ENCODE measurements at places on chromosomes 5 and 9.
A peak's percentile ranks its signal among the peaks of the same experiment; 100 is the strongest.

- DNase-seq = no peak
These were observed 4.2 kb upstream of the NFIL3 start for GRCh38 chr9:91427873-91428272.

DNA sequence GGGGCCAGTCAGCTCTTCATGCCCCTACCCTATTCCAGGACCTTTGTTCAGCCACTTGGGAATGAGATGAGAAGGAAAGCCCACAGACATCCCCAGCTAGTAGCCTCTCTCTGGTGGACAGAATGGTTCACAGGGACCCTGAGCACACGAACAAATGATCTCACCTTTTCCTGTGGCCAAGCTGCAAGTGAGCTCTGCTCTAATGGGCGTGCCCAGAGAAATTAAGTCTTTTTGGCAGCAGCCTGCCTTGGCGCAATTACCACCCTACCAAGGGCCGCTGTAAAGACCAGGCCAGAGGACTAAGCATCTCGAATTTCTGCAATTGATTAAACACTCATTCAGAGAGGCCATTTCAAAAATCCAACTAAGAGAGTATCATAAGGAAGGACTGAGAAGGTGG, 56.0 kb downstream of the WHRN start:
- no peak for DNase-seq

DNA sequence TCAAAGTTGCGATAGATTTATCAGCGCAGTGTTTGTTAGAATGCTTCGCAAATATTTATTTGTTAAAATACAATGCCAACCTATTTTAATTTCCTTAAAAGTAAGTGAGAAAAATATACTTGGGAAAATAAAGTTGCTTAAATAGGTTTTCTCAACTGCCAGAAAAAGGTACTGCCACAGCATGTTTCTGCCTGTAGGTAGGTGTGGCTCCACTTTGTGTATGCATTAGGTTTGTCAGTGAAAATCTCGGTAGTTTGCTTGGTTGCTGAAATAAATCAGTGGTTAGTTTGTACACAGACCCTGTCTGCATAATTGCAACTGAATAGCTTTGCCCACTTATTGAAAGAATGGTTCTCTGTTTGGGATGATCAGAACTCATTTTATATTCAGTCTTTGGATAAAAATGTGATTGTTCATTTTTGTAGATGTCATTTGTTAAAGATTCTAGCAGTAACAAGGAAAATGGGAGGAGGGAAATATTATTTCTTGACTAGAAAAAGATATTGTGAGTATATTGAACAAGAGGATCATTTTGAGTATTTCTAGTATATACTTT, 25.7 kb downstream of the C9orf85 start:
- DNase-seq = peak; percentile 57

- no peak for DNase-seq
These were observed 7.6 kb downstream of the LMX1B start for GRCh38 chr9:126621061-126621918.

DNA sequence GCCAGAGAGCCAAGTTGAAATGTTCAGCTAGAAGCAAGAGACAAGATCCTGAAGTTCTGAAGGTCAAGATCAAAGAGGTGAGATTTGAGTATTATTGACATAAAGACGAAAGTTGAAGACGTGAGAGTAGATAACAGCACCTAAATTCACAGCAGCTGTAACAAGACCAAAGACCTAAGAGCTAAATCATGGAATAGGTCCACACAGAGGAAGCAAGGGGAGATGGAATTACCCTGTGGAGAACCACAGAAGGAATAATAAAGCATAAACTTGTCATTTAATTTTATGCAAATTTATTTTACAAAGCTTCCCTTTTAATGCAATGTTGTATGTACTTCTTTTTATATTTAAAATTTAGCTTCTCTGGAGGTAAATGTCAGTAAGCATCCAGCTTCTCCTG, 523.7 kb downstream of the NR2F1-AS1 start:
- no peak for DNase-seq

DNA sequence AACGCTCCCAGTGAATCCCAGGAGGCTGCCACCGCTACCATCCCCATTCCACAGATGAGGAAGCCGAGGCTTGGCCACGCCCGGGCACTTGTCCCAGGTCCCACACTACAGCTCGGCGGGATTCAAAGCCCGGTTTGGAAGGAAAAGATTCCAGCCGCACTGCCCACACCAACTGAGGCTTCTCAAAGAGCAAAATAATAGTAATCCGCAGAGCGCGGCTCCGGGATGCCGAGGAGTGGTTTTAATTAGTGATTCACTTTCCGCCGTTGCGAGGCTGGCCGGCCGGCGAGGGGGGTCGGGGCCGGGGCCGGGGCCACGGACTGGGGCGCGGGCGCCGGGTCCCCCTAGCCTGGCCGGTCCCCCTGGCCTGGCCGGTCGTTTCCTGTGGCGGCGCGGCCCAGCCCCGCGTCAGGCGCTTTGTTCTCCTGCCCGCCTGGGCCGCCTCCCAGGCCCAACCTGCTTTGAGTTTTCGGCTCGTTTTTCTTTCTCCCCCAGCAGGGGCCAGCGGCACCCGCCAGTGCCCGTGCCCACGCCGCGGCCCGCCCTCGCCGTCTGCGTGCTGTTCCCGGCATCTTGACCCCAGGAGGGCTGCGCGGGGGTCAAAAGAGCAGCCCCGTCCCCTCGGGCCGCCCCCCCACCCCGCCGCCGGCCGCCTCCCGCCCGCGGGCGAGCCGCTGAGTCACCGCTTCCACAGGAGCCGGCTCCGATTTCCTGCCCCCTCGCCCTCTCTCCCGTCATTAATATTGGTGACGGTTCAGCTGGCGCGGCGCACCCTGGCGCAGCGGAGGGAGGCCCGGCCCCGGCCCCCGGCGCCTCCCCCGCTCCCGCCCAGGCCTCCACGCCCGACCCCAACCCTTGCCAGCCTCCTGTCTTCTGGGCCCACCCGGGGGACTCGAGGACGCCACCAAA, 31.2 kb downstream of the FGF18 start:
- no peak for DNase-seq

- DNase-seq = no peak
These were observed 112.5 kb upstream of the LARP1 start for GRCh38 chr5:154642499-154643245.

- DNase-seq = no peak
These were observed 278.3 kb downstream of the PDE4D start for GRCh38 chr5:59615272-59615671.

- no peak for DNase-seq
These were observed 1.1 kb upstream of the CMBL start for GRCh38 chr5:10308844-10309243.

DNA sequence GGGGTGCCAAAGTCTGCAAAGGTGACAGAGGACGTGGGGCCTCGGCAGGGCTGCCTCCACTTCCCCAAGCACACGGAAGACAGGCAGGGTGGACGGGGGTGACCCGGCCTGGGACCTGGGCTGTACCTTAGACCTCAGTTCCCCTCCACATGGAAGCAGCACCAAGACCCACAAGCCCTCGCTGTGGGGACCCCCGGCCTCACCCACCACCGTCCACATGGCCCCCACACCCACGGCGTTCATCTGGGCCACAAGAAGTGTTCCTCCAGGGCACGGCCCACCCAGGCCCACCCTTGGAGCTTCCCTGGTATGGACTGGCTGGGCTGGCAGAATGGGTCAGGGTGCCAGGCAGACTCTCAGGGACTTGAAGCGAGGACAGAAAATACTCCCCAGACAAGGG, 45.8 kb upstream of the NKD2 start:
- DNase-seq = no peak

- no peak for DNase-seq
These were observed 27.0 kb upstream of the CDKN2AIPNL start for GRCh38 chr5:134438721-134439123.

DNA sequence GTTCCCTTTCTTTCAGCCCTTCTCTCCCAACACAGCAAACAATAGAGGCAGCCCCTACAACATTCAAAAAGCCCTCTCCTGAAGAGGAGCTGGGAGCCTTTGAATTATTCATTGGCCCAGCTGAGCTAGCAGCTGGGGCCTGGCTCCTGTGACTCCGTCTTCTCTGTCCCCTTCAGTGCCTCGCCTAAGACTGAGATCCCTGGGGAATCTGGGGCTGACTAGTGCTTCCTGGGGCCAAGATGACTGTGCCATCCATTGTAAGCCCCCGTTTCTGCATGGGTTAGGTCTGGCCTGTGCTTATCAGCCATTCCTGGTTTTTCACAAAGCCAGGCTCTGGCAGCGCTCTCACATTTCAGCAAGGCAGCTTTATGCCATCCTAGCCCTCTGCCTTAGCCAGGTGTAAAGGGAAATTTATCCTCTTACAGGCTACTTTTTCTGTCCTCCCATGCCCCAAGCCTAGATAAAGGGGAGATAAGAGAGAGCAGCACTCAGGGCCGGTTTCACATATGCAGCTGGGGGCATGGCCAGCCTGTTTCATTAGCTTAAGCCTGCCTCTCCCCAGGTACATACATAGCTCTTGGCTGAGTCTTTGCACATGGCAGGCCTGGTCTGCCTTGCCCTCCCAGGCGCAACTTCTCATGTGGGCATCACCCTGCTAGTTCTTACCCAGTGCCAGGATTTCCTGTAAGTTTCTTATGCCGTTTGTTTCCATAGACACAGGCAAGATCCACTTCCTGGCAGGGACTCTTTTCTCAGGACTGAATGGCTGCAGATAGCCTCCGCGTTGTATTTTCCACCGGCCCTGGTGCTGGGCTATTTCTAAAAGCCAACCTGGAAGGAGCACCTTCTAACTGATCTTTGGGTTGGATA, 15.8 kb downstream of the PTPA start:
- DNase-seq = no peak

GRCh38 chr9:4382722-4383317, 83.0 kb upstream of the GLIS3 start:
- DNase-seq = peak; percentile 32

GRCh38 chr9:36517131-36517530, 55.6 kb upstream of the MELK start:
- no peak for DNase-seq

GRCh38 chr9:127525401-127526188, 74.3 kb downstream of the LRSAM1 start:
- no peak for DNase-seq

DNA sequence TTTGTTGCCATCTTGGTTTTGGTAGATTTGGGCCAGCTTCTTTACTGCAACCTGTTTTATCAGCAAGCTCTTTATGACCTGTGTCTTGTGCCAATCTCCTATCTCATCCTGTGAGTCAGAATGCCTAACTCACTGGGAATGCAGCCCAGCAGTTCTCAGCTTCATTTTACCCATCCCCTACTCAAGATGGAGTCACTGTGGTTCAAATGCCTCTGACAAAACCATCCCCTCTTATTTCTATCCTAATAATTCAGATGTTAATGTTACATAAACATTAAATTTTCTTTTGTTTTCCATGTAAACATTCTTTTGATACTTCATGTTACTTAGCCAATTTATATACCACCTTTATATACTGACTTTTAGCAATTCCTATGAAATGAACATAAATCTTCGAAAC, 746.3 kb downstream of the CDH18 start:
- DNase-seq = no peak

DNA sequence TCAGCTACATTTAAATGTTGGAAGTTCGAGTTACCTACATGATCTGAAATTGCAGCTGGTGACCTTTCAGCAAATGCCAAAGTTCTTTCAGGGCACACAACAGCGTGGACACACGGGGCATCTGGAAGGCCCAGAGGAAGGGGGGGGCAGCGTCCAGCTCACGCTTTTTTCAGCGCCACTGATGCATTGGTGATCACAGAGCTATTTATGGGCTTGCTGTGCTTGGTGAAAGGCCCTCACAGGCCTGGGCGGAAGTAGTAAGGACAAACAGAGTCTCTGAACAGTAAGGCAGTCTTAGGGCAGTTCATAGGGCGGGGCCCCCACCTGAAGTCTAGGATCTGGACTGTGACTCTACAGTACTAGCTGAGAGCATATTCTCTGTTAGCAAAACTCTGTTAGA, 6.6 kb upstream of the FBP2 start:
- DNase-seq = no peak

DNA sequence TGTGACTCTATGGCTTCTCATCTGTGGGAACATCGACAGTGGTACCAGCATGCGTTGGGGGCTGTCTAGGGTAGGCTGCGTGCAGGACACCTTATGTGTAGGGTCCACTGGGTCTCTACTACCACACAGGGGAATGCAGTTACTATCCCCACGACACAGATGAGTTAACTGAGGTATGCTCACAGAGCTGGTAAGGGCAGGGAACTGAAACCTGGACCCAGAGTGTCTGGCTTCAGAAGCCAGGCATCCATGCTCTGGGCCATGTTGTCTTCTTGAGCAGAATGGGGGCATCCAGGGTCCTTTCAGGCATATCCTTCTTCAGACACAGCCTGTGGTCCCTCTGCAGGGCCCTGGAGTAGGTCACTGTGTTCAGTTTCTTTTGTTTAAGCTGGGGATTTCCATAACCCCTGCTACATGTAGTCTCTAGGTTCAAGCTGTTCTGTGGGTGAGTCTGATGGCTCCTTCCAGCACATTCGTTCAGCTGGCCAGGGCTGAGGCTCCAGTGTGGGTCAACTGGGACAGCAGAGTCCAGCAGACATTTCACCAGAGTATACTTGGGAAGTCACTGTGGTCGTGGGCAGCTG, 148.8 kb downstream of the GADD45G start:
- no peak for DNase-seq

DNA sequence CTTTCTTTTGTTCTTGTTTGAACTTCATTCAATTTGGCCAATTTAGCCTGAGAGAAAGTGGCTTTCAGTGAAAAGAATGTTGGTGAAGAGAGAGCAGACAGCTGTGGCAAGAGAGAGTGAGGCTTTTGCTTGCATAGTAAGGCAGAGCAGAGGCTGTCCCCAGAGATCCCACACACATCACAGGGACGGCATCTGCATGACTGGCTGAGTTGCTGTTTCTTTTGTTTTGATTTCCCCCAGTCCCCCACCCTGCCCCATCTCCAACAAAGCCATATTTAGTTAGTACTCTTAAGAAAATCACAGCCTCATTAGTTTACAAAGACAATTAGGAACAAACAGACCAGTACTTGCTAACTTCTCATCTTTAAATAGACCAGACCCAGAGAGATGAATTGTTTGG, 363.9 kb upstream of the SEMA6A start:
- DNase-seq = peak; percentile 60

GRCh38 chr5:7445831-7446230, 49.9 kb downstream of the ADCY2 start:
- no peak for DNase-seq

GRCh38 chr5:79924936-79925893, 65.8 kb downstream of the MTX3 start:
- no peak for DNase-seq

- no peak for DNase-seq
These were observed 351.9 kb upstream of the IRX2 start for GRCh38 chr5:3103262-3103811.
